ENCODE measurements at places on chromosomes 3 and 15.

DNA sequence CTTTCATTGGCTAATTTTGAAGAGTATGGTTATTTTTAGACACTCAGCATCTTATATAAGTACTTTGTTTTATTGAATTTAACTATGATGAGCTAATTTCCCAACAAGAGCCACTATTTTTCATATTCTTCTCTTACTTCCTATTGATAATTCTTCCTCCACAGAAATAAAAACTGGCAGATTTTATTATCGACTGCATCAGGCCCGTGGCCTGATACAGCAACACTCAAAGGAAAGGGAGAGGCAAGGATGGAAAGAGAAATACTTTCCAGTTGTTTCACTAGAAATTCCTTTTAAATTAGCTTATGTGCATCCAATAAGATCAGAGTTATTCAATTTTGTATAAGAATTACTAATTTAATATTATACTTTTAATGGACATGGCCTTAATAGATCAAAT, 886.3 kb downstream of the ROBO1 start:
- DNase-seq, result no peak

DNA sequence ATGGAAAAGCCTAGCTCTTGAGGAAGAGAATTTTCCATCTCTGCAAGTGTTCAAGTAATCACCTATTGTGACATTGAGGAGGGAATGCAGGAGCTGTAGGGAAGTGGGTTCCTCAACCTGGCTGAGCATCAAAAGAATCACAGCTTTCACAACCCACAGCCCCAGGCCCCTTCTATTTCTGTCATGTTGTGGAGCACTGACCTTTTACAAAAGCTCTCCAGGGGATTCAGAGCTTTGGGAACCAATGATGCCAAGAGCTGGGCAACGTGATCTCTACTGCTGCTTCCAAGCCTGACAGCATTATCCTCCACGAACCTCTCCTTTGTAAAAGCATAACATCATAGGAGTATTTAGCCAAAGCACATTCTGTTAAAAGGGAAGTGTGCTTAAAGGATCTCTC, 231.1 kb downstream of the ADAMTS9 start:
- no peak for DNase-seq

GRCh38 chr3:30042916-30043555, 563.4 kb upstream of the TGFBR2 start:
- DNase-seq, result no peak

DNA sequence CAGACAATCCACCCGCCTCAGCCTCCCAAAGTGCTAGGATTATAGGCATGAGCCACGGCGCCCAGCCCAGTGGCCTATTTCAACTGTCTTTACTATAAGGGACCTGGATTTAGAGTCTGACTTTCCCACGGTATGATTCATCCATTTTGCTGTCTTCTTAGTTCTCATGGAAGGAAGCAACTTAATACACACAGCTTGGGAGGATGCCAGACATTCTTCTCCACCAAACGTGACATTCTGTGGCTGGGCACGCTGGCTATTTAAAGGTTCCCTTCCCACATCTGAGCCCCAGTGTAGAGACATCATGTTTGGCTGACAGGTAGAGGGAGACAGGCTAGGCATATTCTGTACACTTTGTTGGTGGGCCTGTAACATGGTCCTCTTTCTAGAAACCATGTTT, 26.2 kb downstream of the FAM43A start:
- no peak for DNase-seq
